ENCODE measurements at places on chromosomes 13 and 19.

DNA sequence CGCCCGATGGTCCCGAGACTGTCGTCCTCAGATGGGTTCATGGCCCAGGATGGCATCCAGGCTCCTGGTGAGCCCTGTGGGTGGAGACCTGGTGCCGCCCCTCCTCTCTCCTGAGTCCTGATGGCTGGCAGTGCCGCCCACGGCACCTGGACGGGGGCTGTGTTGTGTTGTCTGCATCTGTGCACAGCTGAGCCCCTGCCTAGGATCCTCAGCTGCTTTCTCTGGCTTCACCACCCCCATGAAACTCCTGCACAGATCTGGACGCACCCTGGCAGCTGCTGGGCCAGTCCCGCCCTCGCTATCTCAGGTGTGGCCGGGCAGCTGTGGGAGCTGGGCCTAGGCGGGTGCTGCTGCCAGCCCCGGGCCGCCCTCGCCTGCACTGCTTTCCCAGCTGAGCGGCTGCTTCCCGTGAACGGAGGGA lies 27.7 kb downstream of the MCF2L start:
- H3K27me3 ChIP-seq: no peaks in the 10 kb centered on the region
- no peak overlapping the region for H3K4me3 ChIP-seq
- H3K4me1 ChIP-seq: peaks cover 34% of the 10 kb centered on the region

- H3K4me3 ChIP-seq: no peak overlapping the region
- no peaks in the 10 kb centered on the region for H3K27me3 ChIP-seq
- H3K4me1 ChIP-seq: peaks cover 4% of the 10 kb centered on the region
Observed at GRCh38 chr13:38265132-38265497, 84.5 kb upstream of the UFM1 start.

GRCh38 chr19:16199275-16199932 lies 1.7 kb downstream of the AP1M1 start:
- peaks cover 21% of the 10 kb centered on the region for H3K4me1 ChIP-seq
- no peak for DNase-seq
- H3K27ac ChIP-seq: peak overlapping the region; percentile 69
- H3K36me3 ChIP-seq: peaks cover 2% of the 10 kb centered on the region

- DNase-seq: no peak
- peaks cover 5% of the 10 kb centered on the region for H3K36me3 ChIP-seq
- no peaks in the 10 kb centered on the region for H3K4me1 ChIP-seq
- no peak overlapping the region for H3K4me3 ChIP-seq
- H3K27me3 ChIP-seq: no peaks in the 10 kb centered on the region
Observed at GRCh38 chr19:43660971-43661360, 9.0 kb downstream of the PLAUR start.

- peaks cover 2% of the 10 kb centered on the region for H3K4me1 ChIP-seq
- DNase-seq: no peak
- no peaks in the 10 kb centered on the region for H3K27me3 ChIP-seq
- no peak overlapping the region for H3K4me3 ChIP-seq
Observed at GRCh38 chr13:32659736-32660135, 73.5 kb downstream of the PDS5B start.

- no peaks in the 10 kb centered on the region for H3K36me3 ChIP-seq
- H3K4me1 ChIP-seq: no peaks in the 10 kb centered on the region
- no peak for DNase-seq
- H3K4me3 ChIP-seq: no peak overlapping the region
Observed at GRCh38 chr13:28535734-28536133, 40.8 kb upstream of the FLT1 start.

DNA sequence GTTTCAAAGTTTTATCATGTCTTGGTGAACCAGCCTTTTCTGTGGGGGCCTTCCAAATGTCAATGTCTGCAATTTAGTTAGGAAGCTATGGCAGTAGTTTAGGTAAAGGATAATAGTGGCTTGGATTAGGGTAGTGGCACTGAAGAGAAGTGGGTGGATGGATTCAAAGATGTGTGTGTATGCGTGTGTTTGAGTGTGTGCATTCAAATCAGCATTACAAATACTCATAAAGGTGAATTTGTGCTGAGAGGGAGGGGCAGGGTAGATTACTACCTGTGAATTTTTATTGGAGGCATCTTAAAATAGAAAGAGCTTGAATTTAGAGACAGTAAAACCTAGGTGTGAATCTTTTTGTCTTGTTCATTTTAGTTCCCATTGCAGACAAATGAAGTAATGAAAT lies 16.9 kb downstream of the NDFIP2 start:
- peaks cover 30% of the 10 kb centered on the region for H3K4me1 ChIP-seq
- peaks cover 31% of the 10 kb centered on the region for H3K36me3 ChIP-seq
- no peak overlapping the region for H3K27ac ChIP-seq

DNA sequence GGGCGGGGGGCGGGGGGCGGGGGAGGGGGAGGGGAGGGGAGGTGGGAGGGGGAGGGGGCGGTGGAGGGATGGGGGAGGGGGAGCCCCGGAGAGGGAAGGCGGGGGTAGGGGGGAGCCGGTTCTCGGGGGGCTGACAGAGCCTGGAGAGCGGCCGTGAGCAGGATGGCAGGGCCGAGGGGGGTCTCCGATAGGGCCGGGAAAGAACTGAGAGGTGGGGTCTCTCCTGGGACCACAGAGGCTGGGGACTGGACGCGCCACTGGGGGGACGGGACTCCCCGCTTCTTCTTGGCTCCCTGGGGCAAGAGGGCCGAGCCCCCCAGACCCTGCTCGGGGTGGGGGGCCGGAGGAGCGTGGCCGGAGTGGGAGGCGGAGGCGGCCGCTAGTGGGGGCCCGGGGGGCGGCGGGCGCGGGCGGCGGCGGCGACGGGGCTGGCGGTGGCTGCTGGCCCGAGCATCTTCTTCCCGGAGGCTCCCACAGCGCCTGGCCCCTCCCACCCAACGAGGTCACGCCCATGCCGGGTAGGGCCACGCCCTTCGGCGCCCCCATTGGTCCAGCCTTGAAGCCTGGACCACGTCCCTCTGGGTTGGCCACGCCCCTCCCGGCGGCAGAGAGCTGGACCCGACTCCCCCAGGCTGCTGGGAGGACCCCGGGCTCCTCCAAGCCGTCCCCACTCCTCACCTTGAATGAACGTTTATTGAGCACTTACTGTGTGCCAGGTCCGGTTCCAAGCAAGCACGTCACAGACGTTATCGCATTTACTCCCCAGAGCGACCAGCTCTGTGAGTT lies at the start of gene NOVA2:
NOVA2 (minus strand) TSS at position 313 of the 786 bp plus-strand sequence. CDS start 514 bp downstream, outside the sequence.
- peak; percentile 41 for DNase-seq
- H3K27me3 ChIP-seq: peaks cover 80% of the 10 kb centered on the region
- peak within 1 kb of the TSS; percentile 65 for H3K27ac ChIP-seq
- peak within 1 kb of the TSS; percentile 58 for H3K4me3 ChIP-seq
- peaks cover 3% of the 10 kb centered on the region for H3K4me1 ChIP-seq

GRCh38 chr19:50844296-50844935 lies 10.3 kb upstream of the KLK3 start:
- peaks cover 69% of the 10 kb centered on the region for H3K27me3 ChIP-seq
- H3K4me3 ChIP-seq: no peak overlapping the region
- no peak overlapping the region for H3K27ac ChIP-seq

DNA sequence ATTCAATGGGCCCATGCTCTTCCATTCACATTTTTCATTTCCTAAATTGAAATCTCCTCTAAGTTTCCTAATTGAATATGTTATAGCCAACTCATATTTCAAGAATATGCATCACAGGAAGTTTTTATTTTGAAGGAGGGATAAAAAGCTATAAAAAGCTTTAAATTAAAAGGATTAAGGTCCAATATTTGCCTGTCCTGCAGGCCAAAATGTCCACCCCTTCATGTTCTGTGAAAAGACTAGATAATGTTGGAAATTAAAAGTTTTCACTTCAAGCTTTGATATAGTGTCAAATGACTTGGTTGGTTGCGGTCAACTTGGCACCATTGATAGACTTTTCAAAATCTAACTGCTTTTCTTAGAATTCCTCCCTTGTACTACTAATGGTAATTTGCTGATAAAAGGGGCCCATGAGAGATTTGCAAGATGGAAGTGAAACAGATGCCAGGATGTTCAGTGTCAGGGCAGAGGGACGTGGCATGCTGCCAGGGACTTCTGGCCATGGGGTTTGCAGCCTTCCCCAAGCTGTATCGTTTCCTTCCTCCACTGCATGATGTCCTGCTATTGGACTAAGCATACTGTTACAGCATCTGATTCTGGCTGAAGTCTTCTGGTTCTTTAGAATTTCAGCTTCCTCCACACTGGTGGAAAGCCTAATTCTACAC lies 547.3 kb upstream of the MIR17HG start:
- no peaks in the 10 kb centered on the region for H3K27me3 ChIP-seq
- H3K4me3 ChIP-seq: no peak overlapping the region

- H3K27ac ChIP-seq: peak within 1 kb of the TSS; percentile 21
- H3K27me3 ChIP-seq: peaks cover 70% of the 10 kb centered on the region
- DNase-seq: no peak
- peaks cover 13% of the 10 kb centered on the region for H3K4me1 ChIP-seq
- peak within 1 kb of the TSS; percentile 40 for H3K4me3 ChIP-seq
Observed at GRCh38 chr13:102401766-102402165, at the start of gene FGF14. TSS of gene FGF14 (minus strand) at chr13:102402048.

- no peaks in the 10 kb centered on the region for H3K27me3 ChIP-seq
- no peak overlapping the region for H3K27ac ChIP-seq
- H3K36me3 ChIP-seq: peaks cover 14% of the 10 kb centered on the region
- no peak overlapping the region for H3K4me3 ChIP-seq
Observed at GRCh38 chr13:50979187-50979586, 69.6 kb downstream of the RNASEH2B start.

- H3K4me1 ChIP-seq: peaks cover 3% of the 10 kb centered on the region
- H3K36me3 ChIP-seq: peaks cover 4% of the 10 kb centered on the region
- DNase-seq: no peak
Observed at GRCh38 chr13:108306860-108307259, 37.3 kb downstream of the TNFSF13B start.

- no peaks in the 10 kb centered on the region for H3K27me3 ChIP-seq
- peaks cover 3% of the 10 kb centered on the region for H3K36me3 ChIP-seq
- H3K27ac ChIP-seq: peak overlapping the region; percentile 95
- peaks cover 59% of the 10 kb centered on the region for H3K4me1 ChIP-seq
Observed at GRCh38 chr13:93227878-93228642, 1.5 kb downstream of the GPC6 start.

DNA sequence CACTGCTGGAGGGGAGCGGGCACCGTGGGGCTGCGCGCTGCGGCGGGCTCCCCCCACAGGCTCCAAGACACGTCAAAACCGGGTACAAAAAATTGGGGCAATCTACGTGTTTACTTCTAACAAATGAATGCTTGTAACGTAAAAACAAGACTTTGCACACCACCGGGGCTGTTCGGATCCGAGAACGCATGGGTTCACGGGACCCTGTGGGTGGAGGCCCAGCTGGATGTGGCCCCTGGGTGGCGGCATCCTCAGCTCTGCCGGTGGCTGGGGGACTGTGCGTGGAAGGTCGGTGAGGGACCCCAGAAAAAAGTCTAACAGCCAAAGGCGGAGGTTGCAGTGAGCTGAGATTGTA lies 10.3 kb upstream of the SLC7A10 start:
- DNase-seq: no peak
- H3K4me3 ChIP-seq: no peak overlapping the region
- peaks cover 12% of the 10 kb centered on the region for H3K27me3 ChIP-seq
- H3K27ac ChIP-seq: no peak overlapping the region
- H3K4me1 ChIP-seq: no peaks in the 10 kb centered on the region

GRCh38 chr19:30096596-30097370 lies 154.7 kb downstream of the URI1 start:
- peaks cover 3% of the 10 kb centered on the region for H3K27me3 ChIP-seq
- H3K4me3 ChIP-seq: no peak overlapping the region
- no peak overlapping the region for H3K27ac ChIP-seq
- no peak for DNase-seq

All from progenitor cell of endocrine pancreas (in vitro differentiated cells).